AG09319 (cell line): ENCODE measurements at places on chromosomes 4 and X.
A peak's percentile ranks its signal among the peaks of the same experiment; 100 is the strongest.

DNA sequence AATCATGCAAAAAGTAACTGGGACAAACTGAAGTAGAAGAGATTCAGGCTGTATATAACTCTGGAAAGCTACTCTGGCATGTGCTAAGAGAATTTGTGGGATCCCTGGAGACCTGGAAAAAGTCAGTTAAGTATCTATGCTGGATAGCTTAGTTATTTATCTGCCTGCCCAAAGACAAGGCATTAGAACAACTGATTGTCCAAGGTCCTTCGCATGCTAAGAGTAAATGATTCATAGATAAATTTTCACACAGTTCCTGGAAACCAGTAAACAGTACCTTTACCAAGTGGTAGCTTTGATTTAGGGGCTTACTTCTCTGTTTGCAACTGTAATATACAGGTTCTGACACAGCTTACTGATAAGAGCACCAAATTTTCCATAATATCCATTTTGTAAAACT is 104.8 kb downstream of the ATP11C start:
- no peak for DNase-seq

DNA sequence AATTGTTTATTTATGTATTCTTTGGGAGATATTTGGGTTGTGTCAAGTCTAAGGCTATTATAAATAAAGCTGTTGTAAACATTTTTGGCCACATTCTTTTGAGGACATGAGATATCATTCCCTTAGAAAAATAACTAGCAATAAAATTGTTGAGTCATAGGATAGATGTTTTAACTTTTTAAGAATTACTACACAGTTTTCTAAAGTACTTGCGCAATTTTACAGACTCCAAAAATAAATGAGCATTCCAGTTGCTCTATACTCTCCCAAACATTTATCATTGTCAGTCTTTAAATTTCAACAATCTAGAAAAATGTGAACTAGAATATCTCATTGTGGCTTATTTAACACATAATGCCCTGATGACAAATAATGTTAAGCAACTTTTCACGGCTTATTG is 189.1 kb upstream of the ADGRL3 start:
- DNase-seq, result no peak

GRCh38 chrX:94743478-94743877 is 1069.5 kb downstream of the FAM133A start:
- no peak for DNase-seq

DNA sequence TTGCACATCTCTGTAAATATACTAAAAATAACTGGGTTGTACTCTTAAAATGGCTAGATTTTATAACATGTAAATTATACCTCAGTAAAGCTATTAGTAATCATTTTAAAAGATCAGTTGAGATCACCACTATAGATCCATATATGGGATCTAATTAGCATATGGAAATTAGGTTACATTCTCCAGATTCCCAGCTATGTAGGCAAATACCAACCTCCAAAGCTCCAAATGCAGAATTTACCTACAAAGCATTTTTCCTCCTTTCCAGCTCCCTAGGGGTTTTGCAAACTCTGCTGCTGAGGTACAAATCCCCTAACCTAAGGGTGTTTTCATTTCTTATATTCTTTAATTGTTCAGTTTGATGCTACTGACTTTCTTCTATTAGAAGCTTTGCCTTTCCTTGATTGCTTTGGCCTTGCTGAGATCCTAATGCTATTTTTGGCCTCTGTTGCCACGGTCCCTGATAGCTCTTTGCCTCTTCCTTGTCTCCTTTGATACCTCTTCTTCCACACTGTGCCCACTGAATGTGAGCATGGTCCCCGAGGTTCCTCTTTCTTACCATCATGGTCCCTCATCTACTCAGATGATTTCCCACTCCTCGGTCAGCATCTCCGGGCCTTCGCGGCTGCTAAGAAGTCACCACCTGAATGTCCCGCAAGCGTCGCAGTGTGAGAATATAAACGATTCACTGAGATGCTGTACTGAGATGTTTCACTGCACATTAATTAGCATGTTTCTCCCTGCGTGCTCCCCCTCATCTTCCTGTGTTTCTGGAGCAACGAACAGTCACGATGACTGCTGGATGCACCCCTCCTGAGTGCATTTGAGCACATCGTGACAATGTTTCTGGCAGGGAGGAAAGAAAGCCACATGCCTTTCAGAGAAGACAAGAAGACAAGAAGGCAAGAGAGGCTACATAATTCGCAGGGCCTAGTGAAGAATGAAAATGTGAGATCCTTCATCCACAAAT is 23.8 kb downstream of the ENPP6 start:
- no peak for DNase-seq

GRCh38 chrX:106894978-106895452 is 8.1 kb downstream of the RIPPLY1 start:
- DNase-seq, result no peak

- DNase-seq, result no peak
These were observed 51.5 kb upstream of the AMELX start for GRCh38 chrX:11241720-11242119.

GRCh38 chr4:183144787-183145186 is 45.7 kb downstream of the WWC2 start:
- DNase-seq, result no peak

DNA sequence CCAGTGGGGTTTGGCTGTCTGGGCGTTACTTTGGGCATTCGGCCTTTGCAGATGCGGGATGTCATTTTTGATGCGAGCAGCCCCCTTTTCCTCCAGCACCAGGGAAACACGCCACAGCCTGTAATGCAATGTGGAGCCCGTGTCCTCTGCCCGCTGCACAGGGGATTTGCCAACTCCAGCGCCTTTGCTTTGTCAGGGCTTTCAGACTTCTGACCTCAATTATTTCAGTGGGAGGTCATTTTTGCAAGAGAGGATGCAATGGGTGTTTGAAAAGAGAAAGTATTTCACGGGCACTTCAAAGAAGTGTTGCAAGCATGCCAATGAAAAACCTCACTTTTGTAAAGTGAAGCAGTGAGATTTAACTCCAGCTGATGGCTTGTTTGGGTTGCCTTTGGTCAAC is 11.5 kb downstream of the CLCN4 start:
- DNase-seq, result no peak

- no peak for DNase-seq
These were observed 882 bp upstream of the CXCR3 start for GRCh38 chrX:71619193-71619592.

DNA sequence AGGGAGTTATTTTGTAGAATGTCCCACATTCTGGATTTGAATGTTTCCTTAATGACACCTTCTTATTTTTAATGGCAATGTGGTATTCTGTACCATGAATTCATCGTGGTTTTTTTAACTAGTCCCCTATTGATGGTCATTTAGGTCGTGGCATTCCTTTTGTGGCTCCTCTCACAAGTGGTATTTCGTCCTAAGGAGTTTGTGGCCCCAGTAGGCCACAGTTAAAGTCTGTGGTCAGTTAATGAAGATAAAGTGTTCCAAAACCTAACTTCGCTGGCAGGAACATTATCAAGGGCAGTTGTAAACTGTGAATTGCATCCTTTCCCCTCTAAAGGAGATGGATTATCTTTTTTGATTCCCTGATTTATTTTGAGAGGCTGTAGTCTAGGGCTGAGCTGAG is 133.2 kb downstream of the TMEM164 start:
- no peak for DNase-seq

DNA sequence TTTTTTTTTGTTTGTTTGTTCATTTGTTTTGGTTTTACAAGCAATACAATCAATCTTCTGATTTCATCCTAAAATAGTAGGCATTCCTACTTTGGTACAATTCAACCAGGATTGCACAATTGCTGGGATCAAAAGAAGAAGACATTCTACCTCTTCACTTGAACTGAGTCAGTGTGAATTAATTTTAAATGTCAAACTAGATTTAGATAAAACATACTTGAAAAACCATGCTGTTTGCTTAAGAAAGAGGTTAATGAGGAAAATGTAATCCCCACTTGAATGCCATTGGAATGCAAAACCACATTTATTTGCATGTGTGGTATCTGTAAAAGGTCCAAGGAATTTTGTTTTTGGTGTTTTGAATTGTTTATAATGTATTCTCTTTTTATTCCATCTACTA is 40.5 kb downstream of the HAND2 start:
- DNase-seq, result peak; percentile 74

DNA sequence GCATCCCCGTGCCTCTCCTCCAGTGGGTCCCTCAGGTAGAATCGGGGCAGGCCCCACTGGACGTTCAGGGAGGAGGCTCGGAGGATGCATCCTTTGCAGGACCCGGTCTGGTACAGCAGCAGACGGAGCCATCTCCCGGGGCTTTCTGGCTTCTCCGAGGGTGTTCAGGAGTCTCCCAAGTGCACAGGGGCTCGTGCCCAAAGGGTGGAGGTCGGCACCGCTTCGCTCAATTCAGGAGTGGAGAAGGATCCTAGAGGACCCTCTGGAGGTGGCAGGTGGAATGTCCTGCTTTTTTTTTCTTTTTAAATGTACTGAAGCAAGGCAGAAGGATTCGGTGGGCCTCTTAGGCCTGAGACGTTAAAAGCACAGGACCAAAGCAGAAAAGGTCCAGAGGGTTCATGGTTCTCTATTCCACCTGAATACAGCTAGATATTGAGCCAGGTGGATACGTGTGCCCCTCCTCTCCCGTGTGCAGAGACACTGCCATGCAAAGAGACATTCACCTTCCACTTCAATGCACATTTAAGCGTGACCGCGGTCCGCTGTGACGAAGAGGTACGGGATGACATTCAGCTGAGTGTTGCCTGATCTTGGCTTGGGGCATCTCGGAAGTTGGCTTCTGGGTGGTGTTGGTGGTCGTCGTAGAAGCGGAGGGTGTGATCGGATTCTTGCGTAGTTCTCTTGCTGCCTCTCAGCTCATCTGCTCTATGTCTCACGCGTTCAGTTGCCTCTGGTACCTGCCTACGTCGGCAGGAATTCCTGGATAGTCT is 281.2 kb upstream of the AGTR2 start:
- no peak for DNase-seq

DNA sequence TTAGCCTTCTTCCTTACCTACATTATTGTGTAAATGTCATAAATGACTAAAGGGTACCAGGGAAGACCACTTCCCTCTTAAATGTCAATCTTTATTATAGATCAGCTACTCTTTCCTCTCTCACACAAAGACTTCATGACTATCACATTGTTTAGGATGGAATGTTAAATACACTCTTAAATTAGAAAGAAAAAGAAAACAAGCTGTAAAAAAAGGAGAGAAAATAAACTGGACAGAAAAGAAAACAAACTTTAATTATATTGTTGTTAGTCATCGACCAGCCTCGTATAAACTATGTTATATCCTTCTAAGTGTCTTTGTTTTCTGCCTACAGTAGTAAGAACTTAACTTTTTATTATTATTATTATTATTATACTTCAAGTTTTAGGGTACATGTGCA is 666.4 kb upstream of the NR3C2 start:
- no peak for DNase-seq

DNA sequence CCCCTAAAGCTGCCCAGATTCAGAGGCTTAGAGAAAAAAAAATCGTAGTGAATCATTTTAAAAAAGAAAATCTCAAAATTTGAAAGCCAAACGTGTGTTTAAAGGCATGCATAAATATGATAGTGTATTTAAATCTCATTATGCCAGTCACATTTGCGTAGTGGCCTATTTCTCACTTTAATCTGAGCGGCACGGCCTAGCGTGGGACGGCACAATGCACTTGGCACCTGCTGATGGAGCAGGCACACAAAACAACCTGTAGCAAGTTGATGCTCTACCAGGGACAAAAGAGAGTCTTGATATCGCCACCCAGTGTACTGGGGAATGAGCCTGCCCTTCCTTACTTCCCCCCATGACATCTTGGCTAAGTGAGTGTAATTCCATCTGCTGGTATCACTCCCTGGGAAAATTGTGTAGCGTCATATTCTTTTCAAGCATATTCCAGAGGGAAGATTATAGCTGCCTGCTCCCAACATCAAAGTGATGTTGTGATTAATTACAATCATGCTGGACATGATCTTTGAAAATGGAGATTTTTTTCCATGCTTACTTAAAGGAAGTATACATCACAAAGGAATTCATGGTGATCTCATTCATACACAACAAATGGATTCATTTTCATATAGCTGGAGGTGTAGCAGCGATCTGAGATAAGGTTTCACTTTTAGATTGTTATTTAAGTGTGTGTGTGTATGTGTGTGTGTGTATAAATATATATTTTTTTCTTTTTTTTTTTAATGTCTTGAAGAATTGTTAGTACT is 138.8 kb downstream of the DCTD start:
- no peak for DNase-seq
